PC-3 (cell line): ENCODE measurements at places on chromosomes 2 and 18.

GRCh38 chr2:141506135-141506534 lies 624.7 kb downstream of the LRP1B start:
- H3K4me1 ChIP-seq: no peaks in the 10 kb centered on the region
- no peak for DNase-seq
- H3K27me3 ChIP-seq: no peaks in the 10 kb centered on the region

GRCh38 chr18:7696780-7697179 lies 129.7 kb downstream of the PTPRM start:
- H3K27ac ChIP-seq: no peak overlapping the region
- no peaks in the 10 kb centered on the region for H3K27me3 ChIP-seq
- H3K4me3 ChIP-seq: no peak overlapping the region

- peak overlapping the region; percentile 97 for H3K27ac ChIP-seq
- peaks cover 29% of the 10 kb centered on the region for H3K4me1 ChIP-seq
- no peaks in the 10 kb centered on the region for H3K36me3 ChIP-seq
- peak overlapping the region; percentile 22; the same call in 1 of the 2 replicates for H3K4me3 ChIP-seq
- no peaks in the 10 kb centered on the region for H3K27me3 ChIP-seq
These were observed 95.6 kb downstream of the TNFRSF11A start for GRCh38 chr18:62420513-62421209.

DNA sequence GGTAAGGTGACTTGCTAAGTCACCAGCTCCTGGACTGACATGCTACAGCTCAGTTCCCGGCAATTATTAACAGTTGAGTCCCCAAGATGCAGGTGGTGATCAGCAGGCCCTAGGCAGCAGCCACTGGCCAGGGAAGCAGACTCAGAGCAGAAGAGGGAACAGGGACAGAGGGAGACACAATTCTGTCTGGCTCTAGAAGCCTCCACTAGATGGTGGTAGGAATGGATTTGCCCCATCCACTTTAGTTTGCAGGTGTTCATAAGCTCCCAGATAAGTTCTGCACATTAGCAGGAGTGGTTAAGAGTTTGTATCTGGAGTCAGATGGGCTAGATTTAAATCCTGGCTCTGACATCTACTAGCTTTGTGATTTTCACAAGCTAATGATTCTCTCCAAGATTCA lies 25.5 kb upstream of the SLC1A4 start:
- no peaks in the 10 kb centered on the region for H3K36me3 ChIP-seq
- no peak overlapping the region for H3K27ac ChIP-seq
- no peak overlapping the region for H3K4me3 ChIP-seq
- no peaks in the 10 kb centered on the region for H3K4me1 ChIP-seq
- H3K27me3 ChIP-seq: no peaks in the 10 kb centered on the region

GRCh38 chr2:16279641-16280040 lies 339.3 kb downstream of the MYCN start:
- H3K27ac ChIP-seq: no peak overlapping the region
- no peaks in the 10 kb centered on the region; the same call in 1 of the 2 replicates for H3K36me3 ChIP-seq
- no peaks in the 10 kb centered on the region for H3K27me3 ChIP-seq
- H3K4me1 ChIP-seq: no peaks in the 10 kb centered on the region

GRCh38 chr2:8413589-8414135 lies 268.2 kb upstream of the ID2 start:
- H3K27ac ChIP-seq: no peak overlapping the region
- peaks cover 12% of the 10 kb centered on the region for H3K4me1 ChIP-seq
- no peak overlapping the region for H3K4me3 ChIP-seq
- DNase-seq: no peak

GRCh38 chr2:13607139-13607538 lies 890.4 kb downstream of the TRIB2 start:
- H3K4me1 ChIP-seq: no peaks in the 10 kb centered on the region
- no peak overlapping the region for H3K4me3 ChIP-seq
- DNase-seq: no peak
- H3K36me3 ChIP-seq: no peaks in the 10 kb centered on the region

GRCh38 chr2:113791697-113792590 lies 35.5 kb upstream of the SLC35F5 start:
- H3K27me3 ChIP-seq: no peaks in the 10 kb centered on the region
- peak overlapping the region; percentile 48; the same call in 1 of the 2 replicates for H3K4me3 ChIP-seq
- DNase-seq: peak; percentile 71
- peak overlapping the region; percentile 48 for H3K27ac ChIP-seq
- H3K4me1 ChIP-seq: peaks cover 16% of the 10 kb centered on the region
- H3K36me3 ChIP-seq: no peaks in the 10 kb centered on the region

DNA sequence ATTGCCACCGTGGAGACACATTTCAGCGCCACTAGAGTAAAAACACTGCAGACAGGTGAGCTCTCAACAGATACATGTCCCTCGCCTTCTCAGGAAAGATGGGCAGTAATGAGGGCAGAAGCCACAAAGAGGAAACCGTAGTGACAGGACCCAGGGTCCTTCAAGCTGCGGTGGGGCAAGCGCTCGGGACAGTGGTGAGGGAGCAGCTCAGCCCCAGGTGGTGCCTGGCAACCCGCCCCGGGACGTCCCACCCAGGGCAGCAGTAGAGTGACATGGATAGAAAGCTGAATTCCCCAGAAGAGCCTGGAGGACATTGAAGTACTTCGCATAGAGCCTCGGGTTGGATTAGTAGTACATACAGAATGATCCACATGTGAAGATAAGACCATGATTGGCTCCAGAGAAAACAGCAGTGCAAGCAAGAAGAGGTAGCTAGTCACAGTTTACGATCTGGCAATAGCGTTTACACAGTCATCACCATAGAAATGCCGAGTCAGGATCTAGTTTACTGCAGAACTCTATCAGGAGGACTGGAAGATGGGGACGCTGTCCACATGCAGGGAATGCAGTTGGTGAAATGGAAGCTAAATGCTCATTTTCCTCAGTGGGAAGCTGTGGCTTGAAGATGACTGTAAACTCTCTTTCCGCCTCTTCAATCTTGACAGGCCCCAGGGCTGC lies 37.4 kb upstream of the ALPP start:
- no peaks in the 10 kb centered on the region for H3K27me3 ChIP-seq
- no peaks in the 10 kb centered on the region for H3K36me3 ChIP-seq
- no peak overlapping the region for H3K4me3 ChIP-seq
- no peak overlapping the region for H3K27ac ChIP-seq
- DNase-seq: peak; percentile 5
- no peaks in the 10 kb centered on the region for H3K4me1 ChIP-seq

DNA sequence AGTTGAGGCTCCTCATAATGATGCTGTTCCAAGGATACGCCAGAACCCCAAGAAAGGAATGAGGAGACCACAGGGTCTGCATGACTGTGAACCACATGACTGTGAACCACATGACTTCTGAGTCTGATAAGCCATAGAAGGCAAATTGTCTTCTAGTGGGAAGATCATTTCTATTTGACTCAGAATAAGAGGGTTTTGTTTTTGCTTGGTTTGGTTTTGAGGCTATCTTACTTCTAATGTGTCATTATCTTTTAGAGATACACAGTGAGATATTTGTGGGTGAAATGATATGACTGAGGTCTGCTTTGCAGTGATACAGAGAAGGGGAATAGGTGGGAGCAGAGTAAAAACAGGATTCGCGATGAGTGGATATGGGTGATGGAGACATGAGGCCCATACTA lies 28.9 kb upstream of the BCL2L11 start:
- no peaks in the 10 kb centered on the region; the same call in 1 of the 2 replicates for H3K4me1 ChIP-seq
- H3K36me3 ChIP-seq: no peaks in the 10 kb centered on the region
- H3K4me3 ChIP-seq: no peak overlapping the region
- no peaks in the 10 kb centered on the region for H3K27me3 ChIP-seq
- H3K27ac ChIP-seq: no peak overlapping the region

DNA sequence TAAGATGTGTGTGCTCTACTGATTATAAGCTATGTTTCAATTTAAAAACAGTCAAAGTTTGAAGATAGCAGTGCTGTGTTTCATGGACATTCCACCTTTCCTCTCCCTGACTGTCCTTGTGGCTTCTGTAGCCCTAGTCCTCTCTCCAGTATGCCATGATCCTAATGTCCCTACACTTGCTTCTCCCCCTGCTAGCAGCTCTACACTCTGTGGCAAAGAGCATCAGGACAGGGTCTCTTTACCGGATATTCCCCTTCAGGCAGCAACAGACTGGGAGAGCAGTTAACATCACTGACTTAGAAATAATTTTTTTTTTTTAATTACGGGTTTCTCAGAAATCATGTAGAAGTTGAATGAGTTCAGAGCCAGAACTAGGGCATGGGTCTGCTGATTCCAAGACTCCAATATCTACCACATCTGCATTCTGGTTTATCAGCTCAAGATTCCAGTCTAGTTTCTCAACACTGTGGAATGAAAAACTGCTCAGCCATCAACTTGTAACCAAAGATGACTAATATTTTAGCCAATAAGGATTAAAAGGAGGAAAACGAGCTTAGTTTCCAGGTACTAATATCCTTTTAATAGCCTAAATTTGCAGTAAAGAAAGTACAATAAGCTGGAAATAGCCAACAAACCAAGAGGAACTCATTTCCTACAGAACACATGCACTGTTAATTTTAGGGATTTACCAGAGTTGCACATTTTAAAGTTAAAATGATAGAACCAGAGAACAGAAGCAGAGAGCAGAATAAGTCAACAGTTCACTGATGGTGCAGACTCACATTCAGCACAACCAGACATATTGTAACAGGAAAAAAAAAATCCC lies 45.2 kb downstream of the TMEM131 start:
- DNase-seq: peak; percentile 82
- H3K36me3 ChIP-seq: no peaks in the 10 kb centered on the region

- no peak overlapping the region for H3K27ac ChIP-seq
- H3K4me1 ChIP-seq: peaks cover 12% of the 10 kb centered on the region
- H3K27me3 ChIP-seq: peaks cover 30% of the 10 kb centered on the region
- DNase-seq: no peak
- H3K4me3 ChIP-seq: no peak overlapping the region
These were observed 2.6 kb downstream of the ASIC4 start for GRCh38 chr2:219516888-219517287.

DNA sequence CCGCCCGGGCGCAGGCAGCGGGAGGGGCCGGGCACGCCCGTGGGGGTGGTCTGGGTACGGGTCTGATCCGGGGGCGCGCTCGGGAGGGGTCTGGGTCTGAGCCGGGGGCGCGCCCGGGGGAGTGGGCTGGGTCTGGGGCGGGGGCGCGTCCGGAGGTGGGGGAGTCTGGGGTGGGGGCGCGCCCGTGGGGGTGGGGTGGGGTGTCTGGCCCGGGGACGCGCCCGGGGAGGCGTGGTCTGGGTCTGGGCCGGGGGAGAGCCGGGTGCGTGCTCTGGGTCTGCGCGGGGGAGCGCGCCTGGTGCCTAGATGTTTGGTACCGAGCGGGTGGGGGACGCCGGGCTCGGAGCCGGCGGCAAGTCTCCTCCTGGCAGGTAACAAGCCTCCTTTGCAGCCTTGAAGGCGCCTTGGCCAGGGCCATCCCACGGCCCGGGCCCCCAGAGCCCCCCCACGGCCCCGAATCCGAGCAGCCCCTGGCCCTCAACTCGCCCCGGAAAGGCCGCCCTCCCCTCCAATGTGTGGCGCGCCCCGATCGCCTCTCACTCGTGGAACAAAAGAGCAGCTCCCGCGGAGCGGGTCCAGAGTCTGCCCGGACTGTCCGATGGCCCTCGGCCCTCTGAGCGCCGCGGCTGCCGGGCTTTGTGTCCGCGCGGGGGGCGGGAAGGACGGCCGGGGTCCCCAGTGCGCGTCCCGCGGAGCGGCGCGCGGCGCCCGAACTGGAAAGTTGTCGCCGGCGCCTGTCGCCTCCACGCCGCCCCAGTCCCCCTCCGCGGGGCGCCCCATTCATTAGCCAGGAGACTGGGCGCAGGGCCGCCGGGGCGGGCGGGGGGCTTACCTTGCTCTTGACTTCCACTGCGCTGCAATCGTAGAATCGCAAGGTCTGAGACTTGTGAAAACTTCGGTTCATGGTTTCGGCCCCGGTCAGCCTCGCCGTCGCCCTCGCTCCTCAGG lies 595 bp downstream of the PARD6G start:
- no peak overlapping the region for H3K27ac ChIP-seq
- peak; percentile 6 for DNase-seq
- H3K36me3 ChIP-seq: no peaks in the 10 kb centered on the region

GRCh38 chr2:73243884-73244570 lies 9.9 kb downstream of the CCT7 start:
- peaks cover 69% of the 10 kb centered on the region for H3K36me3 ChIP-seq
- H3K4me3 ChIP-seq: no peak overlapping the region
- H3K4me1 ChIP-seq: peaks cover 11% of the 10 kb centered on the region
- DNase-seq: peak; percentile 96
- no peaks in the 10 kb centered on the region for H3K27me3 ChIP-seq
